ENCODE measurements at places on chromosomes 7 and 10.

- no peak for DNase-seq
Observed at GRCh38 chr7:17557251-17557671, 258.8 kb downstream of the AHR start.

- DNase-seq = peak; percentile 65
Observed at GRCh38 chr7:100444311-100445278, 8.3 kb upstream of the PPP1R35 start.

DNA sequence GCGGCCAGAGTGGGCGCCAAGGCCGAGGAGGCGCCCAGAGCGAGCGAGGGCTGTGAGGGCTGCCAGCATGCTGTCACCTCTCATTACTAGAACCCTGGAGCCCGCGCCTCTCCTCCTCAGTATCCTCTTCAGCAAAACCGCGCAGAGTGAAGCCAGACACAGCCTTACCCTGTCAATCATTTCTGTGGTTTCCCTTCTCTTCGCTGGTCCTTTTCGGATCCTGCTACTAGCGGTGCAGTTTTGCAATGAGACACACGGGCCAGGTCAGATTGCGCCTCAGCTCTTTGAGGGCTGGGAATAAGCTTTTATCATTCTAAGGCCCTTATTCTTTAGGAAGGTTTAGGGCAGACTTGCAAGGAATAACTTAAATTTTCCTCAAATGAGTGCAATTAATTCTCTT is 55.5 kb upstream of the FAM171A1 start:
- DNase-seq = no peak

DNA sequence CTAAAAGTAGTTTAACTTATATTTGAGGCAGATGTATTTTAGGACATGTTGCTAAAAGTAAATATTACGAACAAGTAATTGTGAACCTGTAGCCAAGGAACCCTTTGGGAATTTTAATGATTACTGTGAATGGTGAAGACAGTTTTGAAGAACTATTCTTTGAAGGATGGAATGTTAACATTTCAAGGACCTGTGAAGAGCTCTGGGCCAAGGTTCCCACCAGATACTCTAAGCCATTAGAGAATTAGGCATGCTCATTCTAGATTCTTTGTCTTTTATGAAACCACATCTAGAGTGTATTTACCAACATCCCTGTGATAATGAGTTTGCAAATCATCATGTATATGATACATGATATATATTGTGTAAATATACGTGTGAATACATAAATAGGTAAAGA is 99.8 kb downstream of the SEPTIN7 start:
- no peak for DNase-seq

- no peak for DNase-seq
Observed at GRCh38 chr10:11454160-11454559, 157.3 kb downstream of the USP6NL start.

- DNase-seq = peak; percentile 69
Observed at GRCh38 chr10:70558871-70559810, 43.4 kb downstream of the PRF1 start.

DNA sequence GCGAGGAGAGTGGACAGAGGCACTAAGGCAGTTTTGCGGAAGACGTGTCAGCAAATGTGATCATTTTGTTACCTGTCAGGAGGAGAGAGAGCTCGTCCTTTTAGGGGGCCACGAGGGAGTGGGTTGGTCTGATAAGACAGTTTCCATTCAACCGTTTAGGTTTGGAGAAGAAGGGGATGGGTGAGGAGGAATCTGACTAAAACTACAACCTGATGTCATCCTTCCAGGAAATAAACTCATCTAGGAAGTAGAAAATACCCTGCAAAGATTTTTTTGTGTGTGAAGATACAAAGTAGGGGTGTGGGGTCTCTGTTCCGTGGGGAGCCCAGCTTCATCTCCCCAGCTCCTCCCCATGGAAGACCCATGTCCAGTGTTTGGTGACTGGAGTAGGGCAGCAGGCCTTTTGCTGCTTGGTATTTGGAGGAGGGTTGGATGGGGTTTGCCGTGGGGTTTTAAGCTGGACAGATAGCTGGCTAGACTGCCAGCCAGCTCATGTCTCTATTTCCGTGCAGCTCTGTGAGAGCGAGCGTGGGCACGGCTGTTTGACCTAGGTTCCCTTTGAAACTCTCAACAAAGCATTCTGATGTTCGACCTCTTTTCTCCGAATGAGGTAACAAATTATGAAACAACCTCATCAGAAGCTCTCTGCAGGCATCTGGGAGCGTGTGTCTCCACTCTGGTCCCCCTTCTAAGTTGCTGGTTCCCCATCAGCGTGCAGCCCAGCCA is 136.0 kb upstream of the TCF7L2 start:
- DNase-seq = no peak

DNA sequence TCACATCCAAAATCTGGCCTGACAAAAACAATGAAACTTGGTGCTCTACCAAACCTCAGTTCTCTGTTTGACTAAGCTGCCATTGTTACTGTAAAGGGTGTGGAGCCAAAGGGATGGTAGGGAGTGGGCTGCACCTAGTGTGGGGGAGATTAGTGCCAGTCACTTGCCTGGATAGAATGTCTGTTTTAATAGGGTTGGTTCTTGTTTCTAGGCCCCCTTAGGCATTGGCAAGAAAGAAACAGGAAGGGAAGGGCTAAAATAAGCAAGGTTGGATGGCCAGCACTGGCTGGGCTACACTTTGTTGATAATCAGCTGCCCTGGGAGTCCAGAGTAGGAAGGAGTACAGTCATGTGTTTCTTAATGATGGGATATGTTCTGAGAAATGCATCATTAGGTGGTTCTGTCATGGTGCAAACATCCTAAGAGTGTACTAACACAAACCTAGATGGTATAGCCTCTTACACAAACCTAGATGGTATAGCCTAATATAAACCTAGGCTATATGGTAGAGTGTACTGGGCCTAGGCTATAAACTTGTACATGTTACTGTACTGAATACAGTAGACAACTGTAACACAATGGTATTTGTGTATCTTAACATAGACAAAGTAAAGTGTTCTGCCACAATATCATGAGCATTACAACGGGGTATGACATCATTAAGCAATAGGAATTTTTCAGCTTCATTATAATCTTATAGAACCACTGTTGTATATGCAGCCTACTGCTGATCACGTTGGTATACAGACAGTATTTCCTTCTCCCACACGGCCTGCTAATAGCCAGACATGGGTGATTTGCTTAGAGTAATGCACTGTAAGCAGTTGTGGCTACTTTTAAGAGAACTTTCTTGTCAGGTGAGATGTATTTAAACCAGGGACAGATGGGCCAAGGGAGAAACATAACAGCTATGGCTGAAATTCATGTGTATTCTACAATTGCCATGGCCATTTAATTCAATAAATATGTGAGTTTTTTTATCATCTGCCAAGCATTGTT is 15.4 kb downstream of the BBIP1 start:
- no peak for DNase-seq

DNA sequence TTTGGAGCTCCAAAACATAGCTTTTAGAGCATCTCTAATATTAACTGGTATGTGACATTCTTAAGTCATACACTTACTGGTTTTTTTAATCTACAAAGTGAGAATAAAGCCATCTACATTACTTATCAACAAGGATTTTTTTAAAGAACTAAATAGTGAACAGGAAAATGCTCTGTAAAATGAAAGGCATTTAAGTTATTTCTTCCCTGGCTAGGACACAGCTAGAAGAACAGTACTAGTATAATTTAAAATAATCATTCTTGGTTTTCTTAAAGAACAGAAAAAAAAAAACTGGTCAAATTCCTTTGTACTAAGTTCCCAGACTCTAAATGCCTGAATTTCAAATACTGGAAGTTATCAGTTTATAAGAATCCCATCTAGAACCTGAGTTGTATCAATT is 139.5 kb downstream of the SRPK2 start:
- no peak for DNase-seq

DNA sequence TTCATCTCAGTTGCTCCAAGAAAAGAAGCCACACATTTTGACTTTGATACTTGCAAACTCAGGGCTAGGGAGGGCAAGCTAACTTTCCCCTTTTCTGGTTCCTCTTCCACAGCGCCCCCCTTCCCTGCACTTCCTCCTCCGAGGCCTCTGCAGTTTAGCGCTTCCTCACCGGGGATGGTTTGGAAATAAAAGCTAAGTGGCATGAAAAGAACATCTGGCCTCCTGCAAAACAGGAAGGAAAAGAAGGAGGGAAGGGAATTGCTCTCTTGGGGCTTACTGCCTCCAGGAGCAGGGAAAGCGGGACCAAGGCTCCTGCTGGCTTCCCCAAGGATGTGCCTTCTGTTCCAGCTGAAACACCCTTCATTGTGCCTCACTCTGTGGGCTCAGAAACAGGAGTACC is 42.3 kb downstream of the PRKCQ start:
- no peak for DNase-seq

GRCh38 chr7:76196786-76197185 is 4.9 kb upstream of the SRRM3 start:
- DNase-seq = no peak

DNA sequence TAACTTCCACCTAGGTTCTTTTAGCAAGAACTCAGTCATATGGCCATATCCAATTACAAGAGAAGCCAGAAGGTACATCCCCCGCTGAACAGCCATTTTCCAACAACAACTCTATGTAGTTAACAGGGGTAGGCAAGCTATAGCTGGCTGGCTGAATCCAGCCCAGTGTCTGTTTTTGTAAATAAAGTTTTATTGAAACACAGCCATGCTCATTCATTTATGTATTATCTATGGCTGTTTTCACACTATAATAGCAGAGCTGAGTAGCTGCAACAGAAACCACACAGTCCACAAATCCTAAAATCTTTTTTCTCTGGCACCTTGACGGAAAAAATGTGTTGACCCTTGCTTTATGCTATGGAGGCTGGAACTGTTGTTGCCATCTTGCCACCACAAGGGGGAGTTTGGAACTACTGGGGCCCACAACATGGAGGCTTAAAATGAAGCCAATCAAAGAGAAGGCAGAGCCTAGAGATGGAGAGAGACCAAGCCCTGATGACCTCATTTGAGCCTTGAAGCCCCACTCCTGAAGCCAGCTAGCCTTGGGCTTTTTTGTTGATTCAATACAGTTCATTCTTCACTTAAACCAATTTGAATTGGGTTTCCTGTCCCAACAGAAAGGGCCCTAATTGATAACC is 33.3 kb upstream of the XPNPEP1 start:
- DNase-seq = no peak

- DNase-seq = peak; percentile 60
Observed at GRCh38 chr7:2452074-2452507, 24.1 kb downstream of the GRIFIN start.

- peak; percentile 56 for DNase-seq
Observed at GRCh38 chr10:132554991-132555647, 17.5 kb downstream of the INPP5A start.

DNA sequence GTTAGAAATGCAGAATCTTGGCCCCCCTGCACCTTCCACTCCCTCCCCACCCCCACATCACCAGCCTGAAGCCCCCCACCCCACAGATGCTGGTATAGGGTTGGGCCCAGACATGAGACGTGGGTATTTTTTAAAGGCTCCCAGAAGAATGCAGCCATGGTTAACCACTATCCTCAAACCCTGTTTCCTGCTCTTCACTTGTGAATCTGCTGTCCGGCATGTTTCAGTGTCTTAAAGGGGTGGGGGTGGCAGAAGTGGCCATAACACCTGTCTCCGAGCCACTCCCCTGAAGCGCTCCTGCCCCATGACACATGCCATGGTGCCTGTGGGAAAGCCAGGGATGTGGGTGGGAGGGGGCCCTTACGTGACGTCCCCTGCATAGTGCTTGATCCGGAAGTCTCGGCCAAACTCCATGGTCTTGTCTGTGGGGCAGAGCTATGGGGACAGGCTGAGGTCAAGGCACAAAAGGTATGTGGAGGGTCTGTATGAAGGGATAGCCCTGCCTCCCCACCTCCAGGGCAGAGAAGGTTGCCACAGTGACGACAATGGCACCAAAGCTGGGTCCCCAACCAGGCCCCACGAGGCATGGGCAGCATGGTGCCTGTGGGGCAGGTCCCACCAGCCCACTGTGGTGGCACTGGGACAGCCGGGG is 9.6 kb downstream of the MYO1G start:
- no peak for DNase-seq

- DNase-seq = no peak
Observed at GRCh38 chr7:35494407-35494806, 200.5 kb downstream of the HERPUD2 start.

All from CMK (cell line).